Urinary bladder (tissue), 4 donors: ENCODE measurements at places on chromosomes 4 and X.

DNA sequence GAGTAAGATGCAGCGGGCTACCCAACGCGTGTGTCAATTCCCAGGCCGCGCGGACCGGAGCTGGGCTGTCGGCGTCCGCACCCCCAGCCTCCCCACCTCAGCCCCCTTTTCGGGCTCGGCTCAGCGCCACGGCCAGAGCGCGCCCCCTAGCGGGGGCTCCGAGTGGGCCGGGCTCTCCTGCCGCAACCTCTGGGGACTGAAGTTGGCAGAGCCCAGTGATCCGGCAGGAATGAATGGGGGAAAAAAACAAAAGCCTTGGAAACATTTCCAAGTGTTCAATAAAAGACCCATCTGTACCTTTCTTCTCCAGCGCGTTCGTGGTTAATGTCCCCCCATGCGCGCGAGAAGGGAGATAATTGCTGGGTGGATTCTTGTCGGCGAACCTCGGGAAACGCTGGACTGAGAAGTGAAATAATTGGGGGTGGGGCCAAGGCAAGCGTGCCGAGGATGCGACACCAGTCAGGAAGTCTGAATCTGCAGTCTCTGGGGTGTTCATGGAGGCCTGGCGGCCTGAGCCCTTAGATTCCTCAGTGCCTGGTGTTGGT, 5.2 kb upstream of the ARX start:
- DNase-seq, result no peak

DNA sequence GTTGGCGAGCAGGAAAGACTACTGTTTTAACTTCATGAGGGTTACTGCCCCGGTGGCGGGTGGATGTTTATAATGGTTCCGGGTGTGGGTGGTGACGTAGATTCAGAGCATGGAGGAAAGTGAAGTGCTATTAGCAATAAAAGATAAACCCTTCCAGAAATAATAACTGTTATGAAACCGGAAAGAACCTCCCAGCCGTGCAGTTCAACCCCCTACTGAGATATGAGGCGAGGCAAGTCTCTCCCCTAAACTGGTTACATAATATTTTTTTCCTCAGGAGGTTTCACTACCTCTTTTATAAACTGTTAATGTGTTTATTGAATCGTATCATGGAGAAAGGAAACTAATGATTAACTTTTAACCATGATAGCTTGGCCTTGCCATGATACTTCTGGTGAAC, 33.9 kb upstream of the STIM2 start:
- no peak for DNase-seq

- no peak for DNase-seq
Measured at GRCh38 chrX:11567528-11568220, 98.0 kb downstream of the ARHGAP6 start.

DNA sequence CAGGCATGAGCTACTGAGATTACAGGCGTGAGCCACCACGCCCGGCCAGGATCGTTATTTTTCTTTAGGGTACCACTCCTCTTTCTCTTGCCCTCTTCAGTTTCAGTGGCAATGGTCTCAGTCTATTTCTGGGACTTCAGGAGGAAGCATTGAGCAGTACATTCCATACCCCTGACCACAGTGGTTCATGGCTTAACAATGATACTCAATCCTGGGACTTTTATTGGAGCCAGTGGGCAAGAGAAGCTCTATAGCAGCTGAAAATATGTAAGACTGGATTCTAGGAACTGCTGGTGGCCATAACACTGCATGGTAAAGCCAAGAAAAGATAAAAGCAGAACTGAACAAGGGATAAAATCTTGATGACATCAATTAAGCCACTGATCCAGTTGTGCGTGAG, 5.8 kb upstream of the CCNA2 start:
- DNase-seq, result no peak

DNA sequence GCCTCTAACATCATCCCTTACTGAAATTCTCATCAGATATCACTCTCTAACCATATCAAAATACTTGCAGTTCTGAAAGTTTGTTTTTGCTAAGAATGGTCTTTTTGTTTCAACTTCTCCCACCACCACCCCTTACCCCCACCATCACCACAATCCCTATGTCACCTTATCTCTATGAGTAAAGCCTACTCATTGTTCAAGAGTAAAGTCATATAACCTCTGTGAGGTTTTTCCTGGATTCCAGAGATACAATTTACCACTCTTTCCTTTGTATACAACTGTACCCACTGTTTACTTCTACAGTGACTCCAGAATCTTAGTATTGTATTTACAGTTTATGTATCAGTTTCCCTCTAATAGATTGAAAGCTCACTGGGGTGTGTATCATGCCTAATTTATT, 158.0 kb upstream of the PCDH10 start:
- DNase-seq, result no peak

GRCh38 chr4:10385994-10386394, 71.2 kb downstream of the ZNF518B start:
- DNase-seq, result no peak

DNA sequence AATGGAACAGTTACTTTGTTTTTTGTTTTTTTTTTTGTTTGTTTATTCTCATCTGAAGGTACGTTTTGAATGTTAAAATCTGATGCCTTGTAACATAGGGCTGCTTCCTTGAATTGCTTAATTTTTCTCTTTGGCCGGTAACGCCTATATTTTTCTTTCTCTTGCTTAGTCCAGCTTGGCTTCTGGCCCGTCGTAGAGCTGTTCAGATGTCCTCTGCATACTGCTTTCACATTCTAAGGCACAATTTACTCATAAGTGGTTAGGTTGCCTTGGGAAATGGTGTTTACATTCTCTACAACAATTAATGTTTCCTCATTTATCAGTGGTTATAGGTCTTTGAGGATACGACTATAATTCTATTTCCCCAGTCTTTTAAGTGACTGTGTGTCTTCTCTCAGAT, 7.9 kb downstream of the NONO start:
- DNase-seq, result no peak

DNA sequence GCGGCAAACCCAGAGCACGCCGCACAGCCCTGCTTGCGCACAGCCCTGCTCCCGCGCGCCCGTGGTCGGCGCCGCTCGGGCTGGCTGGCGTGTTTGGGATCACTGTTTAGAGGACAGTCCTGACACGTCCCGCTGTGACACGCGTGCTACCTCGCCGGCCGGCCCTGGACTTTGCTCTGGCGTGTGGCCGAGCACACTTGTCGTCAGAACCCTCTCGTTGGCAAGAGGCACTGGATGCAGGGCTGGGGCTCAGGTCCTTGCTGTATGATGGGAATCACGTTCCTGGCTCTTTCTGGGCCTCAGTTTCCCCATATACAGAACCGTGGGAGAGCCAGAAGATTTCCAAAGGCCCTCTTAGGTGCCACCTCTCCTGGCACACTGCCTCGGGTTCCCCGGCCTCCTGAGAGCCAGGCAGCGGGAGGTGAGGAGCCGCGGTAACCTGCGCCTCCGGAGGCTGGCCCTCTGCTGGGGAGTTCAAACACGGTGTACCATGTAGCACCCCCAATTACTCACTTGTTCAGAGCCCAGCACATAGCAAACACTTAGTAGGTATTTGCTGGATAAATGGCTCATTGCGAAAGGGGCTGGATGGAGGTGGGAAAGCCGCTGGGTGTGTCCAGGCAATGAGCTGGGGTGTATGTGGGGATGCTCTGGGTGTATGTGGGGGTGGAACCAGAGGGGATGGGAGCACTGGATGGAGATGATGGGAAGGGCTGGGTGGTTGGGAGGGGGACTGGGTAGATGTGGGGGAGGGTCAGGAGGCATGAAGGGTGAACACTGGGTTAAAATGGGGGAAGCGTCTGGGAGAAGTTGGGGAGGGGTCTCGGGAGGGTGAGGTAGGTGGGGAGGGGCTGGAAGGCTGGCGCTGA, 76.6 kb downstream of the HTRA3 start:
- no peak for DNase-seq

GRCh38 chrX:39957816-39958566, 139.8 kb downstream of the BCOR start:
- no peak for DNase-seq

DNA sequence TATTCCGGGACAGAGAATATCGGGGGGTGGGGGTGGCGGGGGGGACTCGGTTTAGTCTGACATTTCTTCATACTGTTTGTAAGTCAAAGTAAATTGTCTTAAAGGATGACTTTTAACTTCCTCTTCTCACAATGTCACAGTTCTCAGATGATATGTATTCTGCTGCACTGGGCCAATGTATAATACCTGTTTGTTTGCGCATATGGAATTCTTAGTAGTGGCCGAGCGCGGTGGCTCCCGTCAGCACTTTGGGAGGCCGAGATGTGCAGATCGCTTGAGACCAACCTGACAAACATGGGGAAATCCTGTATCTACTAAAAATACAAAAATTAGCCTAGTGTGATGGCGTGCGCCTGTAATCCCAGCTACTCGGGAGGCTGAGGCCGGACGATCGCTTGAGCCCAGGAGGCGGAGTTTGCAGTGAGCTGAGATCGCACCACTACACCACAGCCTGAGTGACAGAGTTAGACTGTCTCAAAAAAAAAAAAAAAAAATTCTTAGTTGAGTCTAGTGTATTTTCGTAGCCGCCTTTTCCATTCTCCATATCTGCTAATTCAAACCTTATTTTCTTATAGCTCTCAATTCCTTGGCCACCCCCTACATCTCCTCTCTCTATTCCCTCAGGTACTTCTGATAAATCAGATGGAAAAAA, 851 bp downstream of the POLR2B start:
- no peak for DNase-seq

DNA sequence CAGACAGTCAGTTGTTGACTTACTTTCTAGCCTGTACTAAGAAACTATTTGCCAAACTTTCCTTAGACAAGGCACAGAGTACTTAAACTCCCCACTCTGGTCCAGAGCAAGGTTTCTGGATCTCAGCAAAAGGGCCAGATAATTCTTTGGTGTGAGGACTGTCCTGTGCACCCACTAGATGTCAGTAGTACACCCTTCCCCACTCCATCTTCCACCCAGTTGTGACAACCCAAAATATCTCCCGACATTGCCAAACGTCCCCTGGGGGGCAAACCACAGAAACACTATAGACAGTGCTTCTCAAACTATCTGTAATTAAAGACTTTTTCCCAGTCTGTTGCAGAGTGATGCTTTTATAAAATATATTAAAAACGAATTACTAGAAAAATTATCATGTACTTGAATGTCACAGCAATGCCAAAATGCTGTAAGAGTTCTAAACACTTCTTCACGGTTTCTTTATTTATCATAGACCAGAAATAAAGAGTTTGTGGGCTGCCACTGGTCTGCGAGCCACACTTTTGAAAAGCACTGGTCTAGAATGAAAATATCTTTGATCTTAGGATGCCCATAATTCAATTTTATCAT, 203.5 kb downstream of the PRDM5 start:
- DNase-seq, result no peak

GRCh38 chr4:29278585-29278984, 1441.6 kb upstream of the PCDH7 start:
- DNase-seq, result no peak

DNA sequence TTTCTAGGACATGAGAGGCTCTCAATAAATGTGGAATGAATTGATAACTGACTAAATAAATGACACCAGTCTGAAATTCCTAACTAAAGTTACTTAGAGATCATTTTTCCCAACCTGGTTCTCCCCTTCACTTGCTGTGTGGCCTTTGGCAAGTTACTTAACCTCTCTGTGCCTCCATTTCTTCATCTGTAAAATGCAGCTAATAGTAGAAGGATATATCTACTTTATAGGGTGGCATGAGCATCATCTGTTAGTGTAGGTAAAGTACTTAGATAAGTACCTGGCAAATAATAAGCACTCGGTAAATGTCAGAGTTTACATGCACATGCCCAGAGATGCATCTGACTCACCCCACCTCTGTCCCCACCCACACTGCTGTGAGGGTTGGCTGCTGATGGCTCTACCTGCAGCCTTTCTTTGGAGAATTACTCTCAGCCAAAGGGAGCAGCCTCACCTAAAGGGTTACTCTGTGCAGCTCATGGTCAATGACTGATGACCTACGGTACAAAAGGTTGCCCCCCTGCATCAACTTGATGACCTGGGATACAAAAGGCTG, 139.3 kb downstream of the CHIC2 start:
- DNase-seq, result no peak

DNA sequence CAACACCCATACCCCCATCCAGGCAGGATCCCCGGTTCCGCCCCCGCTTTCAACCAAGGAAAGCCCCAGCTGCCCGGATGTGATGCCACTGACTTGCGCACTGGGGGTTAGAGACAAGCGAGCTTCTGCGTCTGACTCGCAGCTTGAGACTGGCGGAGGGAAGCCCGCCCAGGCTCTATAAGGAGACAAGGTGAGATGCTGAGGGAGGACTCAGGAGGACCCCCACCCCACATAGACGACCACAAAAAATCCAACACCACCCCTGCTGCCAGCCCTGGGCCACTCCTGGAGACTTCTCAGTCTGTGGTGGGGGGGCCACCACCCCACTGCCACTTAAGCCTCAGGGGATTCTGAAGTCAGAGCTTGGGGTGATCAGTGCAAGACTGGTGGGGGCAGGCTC, at the start of gene MAGEA4:
TSS of gene MAGEA4 (plus strand) at position 110 of the 400 bp plus-strand sequence. CDS start 10,776 bp downstream, outside the sequence.
- no peak for DNase-seq

DNA sequence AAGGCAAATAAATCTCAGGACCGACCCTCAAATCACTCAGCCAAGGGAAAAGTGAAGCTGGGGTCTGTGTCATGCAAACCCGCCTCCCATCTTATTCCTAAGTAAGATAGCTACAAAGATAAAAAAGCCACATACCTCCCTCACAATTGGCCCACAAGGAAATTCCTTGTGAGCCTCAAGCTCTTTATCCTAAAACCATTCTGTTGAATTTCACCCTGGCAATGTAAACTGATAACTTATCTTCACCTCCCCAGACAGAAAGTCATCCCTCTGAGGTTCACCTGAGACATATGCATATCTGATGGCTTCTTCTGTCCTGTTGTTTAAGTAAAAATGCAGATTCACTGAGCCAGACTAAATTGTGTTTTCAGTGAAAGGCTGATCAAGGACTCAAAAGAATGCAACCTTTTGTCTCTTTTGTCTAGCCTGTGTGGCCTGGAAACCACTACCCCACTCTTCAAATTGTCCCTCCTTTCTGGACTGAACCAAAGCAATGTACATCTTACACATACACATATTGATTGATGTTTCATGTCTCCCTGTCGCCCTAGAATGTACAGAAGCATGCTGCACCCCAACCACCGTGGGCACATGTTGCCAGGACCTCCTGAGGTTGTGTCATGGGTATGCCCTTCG, 91.3 kb downstream of the MFAP3L start:
- no peak for DNase-seq

DNA sequence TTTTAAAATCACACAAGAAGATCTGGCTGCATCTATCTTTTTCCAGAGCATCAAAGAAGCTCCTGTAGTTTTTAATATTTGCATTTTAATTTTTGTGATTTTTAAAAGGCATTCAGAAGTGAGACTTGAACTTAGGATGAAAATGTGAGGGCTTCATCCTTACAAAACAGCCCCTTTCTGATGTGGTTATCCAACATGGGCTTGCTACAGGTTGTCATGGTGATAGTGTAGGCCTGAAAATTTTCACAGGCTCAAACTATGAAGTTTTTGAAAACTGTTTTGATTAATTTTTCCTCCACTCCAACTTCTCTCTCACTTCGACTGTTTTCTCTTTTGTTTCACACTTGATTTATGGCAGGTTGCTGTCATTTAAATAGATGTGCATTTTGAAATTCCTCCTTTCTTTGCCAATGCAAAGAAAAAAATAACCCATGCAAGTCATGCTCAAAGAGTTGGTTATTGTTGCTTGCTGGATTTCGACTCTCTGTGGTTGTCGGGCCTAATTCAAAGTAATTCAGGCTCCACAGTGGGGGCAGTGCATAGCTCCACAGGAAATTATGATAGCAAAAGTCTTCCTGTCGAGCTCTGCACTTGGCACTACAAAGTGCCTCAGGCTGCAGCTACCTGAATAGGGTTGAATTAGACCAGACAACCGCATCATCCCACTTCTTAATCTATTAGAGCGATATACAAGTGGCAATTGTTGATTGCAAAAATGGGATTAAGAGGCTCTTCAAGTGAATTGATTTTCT, 201.0 kb upstream of the GPR101 start:
- DNase-seq, result no peak

- DNase-seq, result no peak
Measured at GRCh38 chrX:68455151-68455510, 21.8 kb upstream of the OPHN1 start.
